Trophoblast cell (in vitro differentiated cells and primary cell): ENCODE measurements at places on chromosomes 13 and 19.
A peak's percentile ranks its signal among the peaks of the same experiment; 100 is the strongest.

- DNase-seq: no peak
These were observed 6.2 kb upstream of the PTBP1 start for GRCh38 chr19:791007-791566.

DNA sequence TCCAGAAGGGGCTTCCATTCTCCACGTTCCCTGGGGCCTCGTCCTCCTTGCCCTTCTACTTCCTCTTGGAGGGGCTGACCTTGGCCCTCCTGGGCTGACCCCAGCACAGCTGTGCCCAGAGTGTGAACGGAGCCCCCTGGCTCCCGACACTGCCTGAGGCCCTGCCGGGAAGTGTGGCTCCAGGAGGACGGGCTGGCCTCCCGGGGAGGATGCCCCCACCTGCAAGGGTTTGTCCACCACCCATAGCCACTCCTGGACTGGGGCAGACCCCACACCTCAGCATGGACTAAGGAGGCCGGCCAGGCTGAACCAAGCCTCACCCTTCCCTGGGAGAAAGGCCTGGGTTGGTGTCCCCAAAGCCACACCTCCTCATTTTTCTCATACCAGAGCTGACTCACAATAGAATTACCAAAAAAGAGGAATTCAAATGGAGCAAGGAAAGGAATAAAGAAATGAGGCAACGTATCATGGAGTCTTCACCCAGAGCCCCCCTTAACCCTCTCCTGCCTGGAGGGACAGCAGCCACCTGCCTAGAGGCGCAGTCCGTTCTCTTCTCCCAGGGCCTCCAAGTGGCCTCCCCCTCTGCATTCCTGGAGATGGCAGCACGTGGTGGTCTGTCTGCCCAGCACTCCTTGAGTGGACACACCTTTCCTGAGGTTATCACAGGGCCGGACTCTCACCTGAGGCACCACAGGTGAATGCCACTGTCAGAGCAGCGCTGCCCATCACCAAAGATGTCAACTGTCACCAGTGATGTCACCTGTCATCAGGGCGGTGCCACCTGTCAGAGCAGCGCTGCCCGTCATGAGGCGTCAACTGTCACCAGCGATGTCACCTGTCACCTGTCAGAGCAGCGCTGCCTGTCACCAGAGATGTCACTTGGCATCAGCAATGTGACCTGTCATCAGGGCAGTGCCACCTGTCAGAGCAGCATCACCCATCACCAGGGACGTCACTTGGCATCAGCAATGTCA is 3.1 kb upstream of the C13orf46 start:
- no peak for DNase-seq

DNA sequence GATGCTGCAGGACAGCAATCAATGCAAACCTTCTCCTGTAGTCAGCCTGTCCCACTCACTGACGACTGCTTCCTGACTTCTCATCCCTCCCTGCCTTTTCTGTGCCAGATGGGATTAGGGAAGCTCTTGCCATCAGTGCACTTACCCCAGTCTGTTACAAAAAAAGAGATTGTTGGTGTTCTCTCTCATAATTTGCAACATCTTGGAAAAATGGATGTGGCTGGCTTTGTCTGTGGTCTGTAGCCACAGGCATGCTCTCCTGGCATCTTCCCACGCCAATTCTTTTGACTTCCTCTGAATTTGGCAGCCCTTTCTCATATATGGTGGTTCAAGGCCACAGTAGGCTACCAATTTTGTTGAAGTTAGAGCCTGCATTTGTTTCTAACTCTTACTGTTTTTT is 11.6 kb upstream of the HTR2A start:
- no peak for DNase-seq

DNA sequence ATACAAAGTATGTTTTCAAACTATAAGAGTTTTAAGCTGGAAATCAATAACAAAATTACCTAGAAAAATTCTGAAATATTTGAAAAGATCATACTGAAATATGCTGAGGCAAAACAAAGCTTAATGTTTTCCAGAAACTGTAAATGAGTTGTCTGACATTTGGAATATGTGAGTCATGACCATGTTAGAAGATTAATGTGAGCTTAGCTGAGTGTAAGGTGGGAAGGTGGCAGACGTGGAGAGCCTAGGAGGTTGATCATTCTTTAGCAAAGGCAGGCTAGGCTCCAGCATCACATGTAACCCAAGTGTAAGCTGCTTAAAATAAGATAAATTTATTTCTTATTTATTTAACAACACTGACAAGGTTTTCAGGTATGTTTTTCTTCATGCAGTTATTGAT is 2086.1 kb upstream of the PCDH20 start:
- DNase-seq: no peak

DNA sequence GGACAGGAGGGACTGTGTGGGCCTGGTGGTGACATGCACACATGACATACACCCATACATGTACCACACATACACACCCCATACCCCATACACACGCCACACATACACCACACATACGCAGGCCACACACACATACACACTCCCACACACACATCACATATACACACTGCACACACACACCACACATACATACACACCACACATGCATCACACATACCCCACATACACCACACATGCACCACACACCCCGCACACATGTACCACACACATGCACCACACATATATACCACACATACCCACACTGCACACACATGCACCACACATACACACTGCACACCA is 76.5 kb upstream of the KCTD15 start:
- no peak for DNase-seq

- DNase-seq: no peak
These were observed 371.6 kb upstream of the OBI1 start for GRCh38 chr13:79030513-79030912.

DNA sequence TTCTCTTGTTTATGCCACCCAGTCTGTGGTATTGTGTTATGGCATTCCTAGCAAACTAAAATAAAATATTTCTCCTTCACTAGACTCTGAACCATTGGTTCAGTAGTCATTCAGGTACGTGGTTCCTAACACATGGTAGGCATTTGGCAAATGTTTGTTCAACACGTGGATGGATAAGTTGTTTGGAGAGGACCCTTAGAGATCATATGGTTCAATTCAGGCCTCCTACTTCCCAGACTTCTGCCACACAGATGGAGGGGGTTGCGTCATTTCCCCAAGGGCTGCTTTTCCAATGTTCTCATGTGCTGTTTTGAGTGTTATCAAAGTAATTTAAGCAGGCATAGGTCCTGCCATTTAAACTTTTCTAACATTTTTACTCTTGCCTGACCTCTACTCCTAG is 6.7 kb downstream of the CXCL17 start:
- DNase-seq: no peak

- peak; percentile 17 for DNase-seq
These were observed 169.1 kb downstream of the KCTD12 start for GRCh38 chr13:76717092-76717491.

- no peak for DNase-seq
These were observed 15.0 kb upstream of the ALOX5AP start for GRCh38 chr13:30720172-30720869.

DNA sequence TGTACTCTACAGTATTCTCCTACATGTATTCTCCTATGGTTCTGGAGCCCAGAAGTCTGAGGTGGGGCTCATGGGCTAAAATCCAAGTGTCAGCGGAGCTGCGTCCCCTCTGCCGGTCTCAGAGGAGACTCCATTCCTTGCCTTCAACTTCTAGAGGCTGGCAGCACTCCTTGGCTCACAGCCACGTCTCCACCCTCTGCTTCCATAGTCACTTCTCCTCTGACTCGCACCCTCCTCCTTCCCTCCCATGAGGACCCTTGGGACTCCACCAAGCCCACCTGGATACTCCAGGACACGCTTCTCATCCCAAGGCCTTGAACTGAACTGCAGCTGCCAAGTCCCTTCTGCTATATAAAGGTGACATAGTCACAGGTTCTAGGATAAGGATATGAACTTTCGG is 27.8 kb downstream of the DHRS12 start:
- DNase-seq: no peak

DNA sequence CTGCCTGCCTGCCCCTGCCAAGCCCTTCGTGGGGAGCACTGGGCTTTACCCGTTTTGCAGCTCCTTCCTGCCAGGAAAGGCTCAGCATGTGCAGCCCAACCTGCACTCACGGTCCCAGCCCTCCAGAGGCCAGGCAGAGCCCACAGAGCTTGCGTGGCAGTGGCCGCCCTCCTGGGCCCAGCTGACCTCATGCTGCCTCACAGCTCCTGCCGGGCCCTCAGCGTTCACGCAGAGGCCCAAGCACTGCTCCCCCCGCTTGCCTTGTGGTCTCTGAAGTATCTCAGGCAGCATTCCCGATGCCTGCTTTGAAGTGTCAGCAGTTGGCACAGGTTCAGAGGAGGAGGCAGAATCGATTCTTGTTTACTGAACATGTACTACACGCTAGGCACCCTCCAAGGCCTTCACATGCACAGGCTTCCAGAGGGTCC is 32.5 kb downstream of the CAPN12 start:
- DNase-seq: no peak

DNA sequence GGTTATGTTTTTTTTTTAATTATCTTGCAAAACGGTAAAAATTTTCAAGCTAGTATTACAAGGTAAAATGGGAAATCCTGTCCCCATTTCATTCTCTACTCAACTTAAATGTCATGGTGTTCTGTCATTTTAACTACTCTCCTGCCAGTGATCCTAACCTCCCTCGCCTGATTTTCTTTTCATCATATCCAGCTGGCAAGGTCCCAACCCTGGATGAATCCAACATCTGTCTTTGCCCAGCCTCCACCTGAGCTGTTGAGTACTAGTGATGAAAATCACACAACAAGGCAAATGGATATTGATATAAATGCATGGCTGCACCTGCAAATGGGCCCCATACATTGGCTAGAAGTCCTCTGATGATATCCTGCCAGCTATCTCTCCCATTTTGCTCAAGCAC is 6.9 kb upstream of the CDK8 start:
- no peak for DNase-seq

GRCh38 chr13:34064456-34065205 is 246.7 kb downstream of the RFC3 start:
- DNase-seq: peak; percentile 59

DNA sequence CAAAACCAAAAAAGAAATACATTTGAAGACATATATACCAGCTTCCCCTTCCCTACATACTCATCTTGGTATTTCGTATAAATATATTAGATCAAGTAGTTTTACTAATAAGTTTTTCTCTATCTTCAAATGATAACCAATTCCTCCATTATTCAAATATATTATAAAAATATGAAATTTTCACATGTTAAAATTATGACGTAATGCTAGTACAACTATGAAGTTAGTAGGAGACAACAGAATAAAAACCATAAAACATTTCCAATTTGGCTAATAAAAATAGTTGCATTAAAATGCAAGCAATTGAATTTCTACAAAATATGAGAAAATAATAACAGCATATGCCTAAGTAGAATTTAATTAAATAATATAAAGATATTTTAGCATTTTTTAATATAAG is 501.8 kb upstream of the SLITRK5 start:
- no peak for DNase-seq

GRCh38 chr19:45508417-45508860 is 1.2 kb downstream of the VASP start:
- DNase-seq: peak; percentile 86

- no peak for DNase-seq
These were observed 491.0 kb downstream of the FGF9 start for GRCh38 chr13:22161871-22162270.

DNA sequence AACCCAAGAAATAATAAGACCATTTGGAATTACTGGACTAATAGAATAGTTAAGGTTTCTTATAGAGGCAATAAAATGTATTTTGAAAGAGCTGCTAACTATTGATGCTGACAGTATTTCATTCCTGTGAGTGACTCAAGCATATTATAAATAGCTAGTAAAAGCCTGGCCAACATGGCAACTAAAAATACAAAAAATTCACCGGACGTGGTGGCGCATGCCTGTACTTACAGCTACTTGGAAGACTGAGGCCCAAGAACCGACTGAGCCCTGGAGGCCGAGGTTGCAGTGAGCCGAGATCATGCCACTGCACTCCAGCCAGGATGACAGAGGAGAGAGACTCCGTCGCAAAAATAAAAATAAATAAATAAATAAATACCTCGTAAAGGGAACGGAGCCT is 5.4 kb upstream of the ICAM3 start:
- DNase-seq: peak; percentile 45

DNA sequence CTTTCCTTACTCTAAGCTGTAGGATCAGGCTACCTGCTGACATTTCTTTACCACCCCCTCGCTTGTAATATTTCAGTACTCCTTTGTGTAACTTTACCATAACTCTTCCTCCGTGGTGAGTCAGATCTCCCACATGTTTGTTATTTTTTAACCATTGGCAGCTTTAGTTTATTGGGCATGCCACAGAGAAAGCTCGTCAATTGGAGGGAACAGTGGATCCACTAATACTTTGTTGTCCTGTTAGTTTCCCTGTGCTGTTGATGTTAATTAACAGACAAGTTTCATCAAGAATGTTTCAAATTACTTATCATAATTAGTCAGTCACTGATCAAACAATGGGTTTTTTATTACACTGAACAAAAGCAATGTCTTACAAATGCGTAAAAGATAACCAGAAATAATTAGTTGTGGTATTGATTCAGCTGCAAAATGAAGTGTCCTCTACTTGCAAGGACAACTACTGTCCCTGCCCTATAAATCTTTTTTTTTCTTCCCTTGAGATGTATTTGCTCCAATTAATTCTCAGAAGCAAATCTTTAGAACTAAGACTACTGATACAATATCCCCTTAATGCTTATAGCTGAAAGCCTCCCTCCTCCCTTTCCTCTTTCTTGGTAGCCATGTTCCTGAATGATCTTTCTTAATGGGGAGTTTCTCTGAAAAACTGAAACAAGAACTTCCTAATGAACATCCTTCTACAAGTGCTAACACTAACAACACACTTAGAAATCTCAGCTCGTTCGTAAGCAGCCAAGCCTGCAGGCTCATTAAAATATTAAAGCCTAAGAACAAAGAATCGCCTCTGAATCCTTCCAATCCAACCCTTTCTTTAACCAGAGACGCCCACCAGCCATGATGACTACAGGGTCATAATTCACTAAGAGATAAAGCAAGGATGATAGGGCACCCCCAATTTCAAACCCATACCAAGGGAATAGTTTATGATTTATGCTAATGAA is 22.2 kb downstream of the EFNB2 start:
- DNase-seq: no peak

DNA sequence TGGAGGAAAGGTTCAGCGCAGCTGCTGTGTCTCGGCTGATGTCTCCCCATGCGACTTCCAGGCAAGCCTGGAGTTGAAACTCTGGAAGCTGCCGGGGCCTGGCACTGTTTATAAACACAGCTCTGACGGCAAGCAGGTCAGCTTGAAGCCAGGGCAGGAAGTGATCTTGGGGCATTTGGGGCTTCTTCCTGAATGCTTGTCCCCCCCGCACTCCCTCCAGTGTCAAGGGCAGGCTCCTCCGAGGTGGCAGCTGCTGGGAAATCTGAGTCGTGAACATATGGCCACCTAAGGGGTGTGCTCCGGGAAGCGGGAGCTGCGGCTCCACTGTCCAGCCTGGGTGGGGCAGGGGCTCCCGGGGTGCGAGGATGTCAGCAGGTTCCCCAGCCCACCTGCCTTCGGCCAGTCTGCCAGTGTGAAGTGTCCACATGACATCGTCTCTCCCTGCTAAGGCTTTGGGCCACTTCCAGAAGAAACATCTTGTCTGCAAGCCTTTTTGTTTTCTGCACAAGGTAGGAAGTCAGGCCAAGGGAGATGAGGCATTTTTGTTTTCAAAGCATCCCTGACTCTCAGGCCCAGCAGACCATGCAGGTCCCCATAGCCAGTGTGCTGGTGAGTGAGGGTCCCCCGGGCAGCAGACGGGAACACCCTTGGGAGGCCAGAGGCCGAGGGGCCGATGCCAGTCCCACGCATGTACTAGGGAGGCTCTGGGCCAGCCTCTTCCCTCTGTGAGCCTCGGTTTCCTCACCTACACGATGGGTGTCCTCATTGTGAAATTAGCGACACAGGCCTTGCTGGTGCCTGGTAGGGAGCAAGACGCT is 2.7 kb downstream of the PIAS4 start:
- no peak for DNase-seq
